T-cell (primary cell): ENCODE measurements at places on chromosomes 12 and 14. TPM values are rescaled to one million over a fixed set of nuclear protein-coding genes. Genes with fewer than 3 reads are reported as not detected.

Gene COX8C
- not detected for total RNA-seq

Gene DYRK2
- total RNA-seq, result 104 TPM

Gene L2HGDH
- total RNA-seq, result 5.3 TPM

Gene NFATC4
- total RNA-seq, result 0.44 TPM

Gene NACA
- total RNA-seq, result 1,099 TPM

Gene OR4K14
- total RNA-seq, result not detected

Gene CLEC14A
- not detected for total RNA-seq

Gene NYNRIN
- total RNA-seq, result 0.28 TPM

Gene RNASE7
- not detected for total RNA-seq

DNA sequence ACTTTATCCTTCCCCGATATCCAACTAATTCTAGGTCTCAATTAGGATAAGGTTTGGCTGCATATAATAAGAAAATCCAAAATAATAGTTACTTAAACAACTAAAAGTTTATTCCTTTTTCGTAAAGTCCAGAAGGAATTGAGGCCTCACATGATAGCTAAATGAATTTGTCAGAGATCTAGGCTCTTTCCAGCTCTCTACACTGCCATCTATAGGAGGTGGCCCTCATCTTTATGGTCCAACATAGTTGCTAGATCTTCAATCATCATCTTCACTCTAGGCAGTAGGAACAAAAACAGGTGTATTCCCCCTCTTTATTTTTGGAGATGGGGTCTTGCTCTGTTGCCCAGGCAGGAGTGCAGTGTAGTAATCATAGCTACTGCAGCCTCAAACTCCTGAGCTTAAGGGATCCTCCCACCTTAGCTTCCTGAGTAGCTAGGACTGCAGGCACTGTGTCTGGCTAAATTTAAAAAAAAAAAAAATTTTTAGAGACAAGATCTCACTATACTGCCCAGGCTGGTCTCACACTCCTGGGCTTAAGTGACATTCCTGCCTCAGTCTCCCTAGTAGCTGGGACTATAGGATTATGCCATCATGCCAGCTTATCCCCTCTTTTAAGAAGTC is 46.5 kb upstream of the SAV1 start:
- H3K27ac ChIP-seq, result no peak overlapping the region
- no peaks in the 10 kb centered on the region for H3K4me1 ChIP-seq
- no peak for DNase-seq
- no peaks in the 10 kb centered on the region for H3K27me3 ChIP-seq
- no peaks in the 10 kb centered on the region for H3K36me3 ChIP-seq
- H3K4me3 ChIP-seq, result no peak overlapping the region

DNA sequence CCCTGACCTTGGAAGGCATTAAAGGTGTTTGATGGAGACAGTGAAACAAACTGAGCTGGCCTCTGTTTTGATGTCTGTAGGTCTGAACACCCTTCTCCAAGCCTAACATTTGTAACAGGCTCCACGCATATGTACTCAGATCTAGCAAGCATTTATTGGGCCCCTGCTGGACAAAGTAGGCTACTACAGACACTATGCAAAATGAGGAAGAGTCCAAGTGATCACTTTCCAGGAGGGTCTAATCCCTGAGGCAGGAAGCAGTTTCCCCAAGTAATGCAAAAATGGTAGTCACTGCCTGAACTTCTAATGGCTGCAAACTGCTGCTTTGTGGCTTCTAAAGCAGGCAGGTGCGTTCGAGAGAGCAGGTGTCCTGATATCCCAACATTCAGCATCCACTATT is 405.8 kb downstream of the MED13L start:
- DNase-seq, result no peak
- no peak overlapping the region for H3K27ac ChIP-seq
- H3K36me3 ChIP-seq, result no peaks in the 10 kb centered on the region
- H3K4me3 ChIP-seq, result no peak overlapping the region
- no peaks in the 10 kb centered on the region for H3K4me1 ChIP-seq
- H3K27me3 ChIP-seq, result peaks cover 16% of the 10 kb centered on the region

- H3K36me3 ChIP-seq, result no peaks in the 10 kb centered on the region
- no peak for DNase-seq
Observed at GRCh38 chr14:42629553-42629952, 1022.9 kb downstream of the LRFN5 start.

GRCh38 chr14:60339571-60339970 is 90.5 kb downstream of the PPM1A start:
- H3K4me1 ChIP-seq, result no peaks in the 10 kb centered on the region
- H3K27ac ChIP-seq, result no peak overlapping the region
- H3K36me3 ChIP-seq, result no peaks in the 10 kb centered on the region
- no peak overlapping the region for H3K4me3 ChIP-seq
- no peak for DNase-seq

DNA sequence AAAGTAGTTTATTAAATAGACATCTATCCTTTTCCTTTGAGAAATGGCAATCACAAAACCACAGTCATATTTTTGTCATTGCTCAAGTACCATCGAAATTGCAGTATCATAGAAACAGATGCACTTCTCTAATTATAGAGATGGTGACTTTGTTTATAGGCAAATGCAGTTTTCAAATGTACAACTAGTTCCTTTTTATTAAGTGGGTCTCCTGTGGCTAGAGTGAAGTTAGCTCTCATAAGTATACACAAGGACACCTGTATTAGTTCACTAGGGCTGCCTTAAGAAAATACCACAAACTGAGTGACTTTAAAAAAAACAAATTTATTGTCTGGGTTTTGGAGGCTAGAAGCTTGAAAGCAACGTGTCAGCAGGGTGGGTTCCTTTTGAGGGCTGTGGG is 62.8 kb downstream of the OTOGL start:
- no peak overlapping the region for H3K27ac ChIP-seq
- H3K36me3 ChIP-seq, result no peaks in the 10 kb centered on the region
- DNase-seq, result no peak
- no peaks in the 10 kb centered on the region for H3K4me1 ChIP-seq
- no peaks in the 10 kb centered on the region for H3K27me3 ChIP-seq

DNA sequence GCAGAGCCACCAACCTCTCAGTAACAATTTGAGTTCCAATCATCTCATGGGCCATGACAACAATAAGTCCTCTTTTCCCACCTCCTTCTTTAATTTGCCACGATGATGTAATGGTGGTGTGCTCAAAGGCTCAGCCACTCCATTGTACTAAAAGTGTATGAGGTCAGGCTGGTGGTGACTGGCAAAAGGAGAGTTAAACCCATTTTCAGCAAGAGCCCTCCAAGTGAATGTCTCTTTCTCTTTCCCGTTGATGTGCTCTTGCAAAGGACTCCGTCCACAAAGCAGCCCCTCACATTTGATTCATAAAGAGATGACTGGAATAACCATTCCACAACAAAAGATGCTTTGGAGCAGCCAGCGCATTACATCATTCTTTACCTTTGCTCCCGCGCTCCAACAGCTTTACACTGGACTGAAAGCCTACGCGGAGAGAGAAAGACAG is 41.6 kb downstream of the DUSP16 start:
- no peak overlapping the region for H3K27ac ChIP-seq
- no peak overlapping the region for H3K4me3 ChIP-seq
- no peaks in the 10 kb centered on the region for H3K27me3 ChIP-seq
- H3K36me3 ChIP-seq, result no peaks in the 10 kb centered on the region

- no peak overlapping the region for H3K4me3 ChIP-seq
- H3K27ac ChIP-seq, result no peak overlapping the region
- peaks cover 22% of the 10 kb centered on the region for H3K27me3 ChIP-seq
- H3K4me1 ChIP-seq, result no peaks in the 10 kb centered on the region
- no peak for DNase-seq
Observed at GRCh38 chr14:76123426-76124225, 28.1 kb upstream of the GPATCH2L start.

GRCh38 chr14:76784881-76785280 is 23.6 kb downstream of the VASH1 start:
- H3K27me3 ChIP-seq, result no peaks in the 10 kb centered on the region
- H3K36me3 ChIP-seq, result peaks cover 25% of the 10 kb centered on the region
- H3K27ac ChIP-seq, result no peak overlapping the region
- H3K4me3 ChIP-seq, result no peak overlapping the region
- H3K4me1 ChIP-seq, result peaks cover 4% of the 10 kb centered on the region

- H3K27ac ChIP-seq, result peak overlapping the region; percentile 93
- H3K36me3 ChIP-seq, result peaks cover 4% of the 10 kb centered on the region
- H3K4me3 ChIP-seq, result peak overlapping the region; percentile 76
- H3K27me3 ChIP-seq, result no peaks in the 10 kb centered on the region
- peak; percentile 75 for DNase-seq
Observed at GRCh38 chr12:100199347-100200149, 1.1 kb upstream of the ACTR6 start.

GRCh38 chr14:98101323-98101722 is 1170.7 kb downstream of the BCL11B start:
- no peak overlapping the region for H3K4me3 ChIP-seq
- peaks cover 4% of the 10 kb centered on the region for H3K4me1 ChIP-seq
- H3K36me3 ChIP-seq, result no peaks in the 10 kb centered on the region
- DNase-seq, result no peak
- no peak overlapping the region for H3K27ac ChIP-seq

- no peak for DNase-seq
- H3K36me3 ChIP-seq, result no peaks in the 10 kb centered on the region
- H3K4me1 ChIP-seq, result no peaks in the 10 kb centered on the region
- H3K4me3 ChIP-seq, result no peak overlapping the region
Observed at GRCh38 chr12:30420561-30420960, 275.1 kb downstream of the IPO8 start.

- no peak overlapping the region for H3K27ac ChIP-seq
- H3K27me3 ChIP-seq, result no peaks in the 10 kb centered on the region
- H3K4me1 ChIP-seq, result peaks cover 2% of the 10 kb centered on the region
- H3K4me3 ChIP-seq, result no peak overlapping the region
- DNase-seq, result no peak
Observed at GRCh38 chr14:68397822-68398221, 395.0 kb downstream of the ZFP36L1 start.

- H3K36me3 ChIP-seq, result no peaks in the 10 kb centered on the region
- H3K27ac ChIP-seq, result no peak overlapping the region
- H3K4me1 ChIP-seq, result no peaks in the 10 kb centered on the region
- no peak for DNase-seq
- H3K27me3 ChIP-seq, result no peaks in the 10 kb centered on the region
Observed at GRCh38 chr14:46344327-46344937, 307.1 kb downstream of the RPL10L start.

DNA sequence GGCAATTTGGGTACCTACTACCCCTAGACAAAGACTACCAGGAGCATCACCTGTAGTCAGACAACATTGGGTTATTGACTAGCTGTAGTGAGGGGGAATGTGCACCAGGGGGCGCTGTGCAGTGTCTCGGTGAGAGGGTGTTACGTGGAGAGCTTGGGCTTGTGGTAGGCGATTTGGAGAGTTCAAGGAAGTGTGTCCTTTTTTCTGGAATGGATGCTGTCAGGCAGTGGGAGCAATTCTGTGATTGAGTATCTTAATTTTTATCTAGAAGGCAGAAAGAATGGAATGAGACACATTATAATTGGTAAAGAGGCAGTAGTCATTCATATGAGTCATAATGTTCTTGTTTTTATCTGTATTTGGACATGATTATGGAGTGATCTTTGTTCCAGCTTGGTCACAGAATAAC is 187.7 kb downstream of the GALC start:
- H3K4me1 ChIP-seq, result no peaks in the 10 kb centered on the region
- no peaks in the 10 kb centered on the region for H3K36me3 ChIP-seq
- no peaks in the 10 kb centered on the region for H3K27me3 ChIP-seq
- no peak overlapping the region for H3K4me3 ChIP-seq
- no peak overlapping the region for H3K27ac ChIP-seq

DNA sequence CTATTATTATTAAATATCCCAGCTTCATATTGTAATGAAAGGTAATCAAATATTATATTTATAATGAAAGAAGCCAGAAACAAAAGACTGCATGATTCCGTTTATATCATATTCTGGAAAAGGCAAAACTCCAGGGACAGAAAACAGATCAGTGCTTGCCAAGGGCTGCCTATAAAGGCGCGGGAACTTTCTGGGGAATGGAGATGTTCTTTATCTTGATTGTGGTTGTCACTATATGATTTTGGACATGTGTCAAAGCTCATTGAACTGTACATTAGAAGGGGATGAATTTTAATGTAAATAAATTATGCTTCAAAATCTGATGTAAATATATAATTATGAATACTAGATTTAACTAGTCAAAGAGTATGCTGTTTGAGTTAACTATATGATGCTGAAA is 115.4 kb upstream of the KRAS start:
- no peaks in the 10 kb centered on the region for H3K27me3 ChIP-seq
- H3K36me3 ChIP-seq, result no peaks in the 10 kb centered on the region
- no peak overlapping the region for H3K4me3 ChIP-seq

GRCh38 chr14:54881235-54881760 is 21.3 kb downstream of the GCH1 start:
- H3K27me3 ChIP-seq, result no peaks in the 10 kb centered on the region
- H3K4me3 ChIP-seq, result peak overlapping the region; percentile 57
- peak overlapping the region; percentile 87 for H3K27ac ChIP-seq

GRCh38 chr14:106166232-106166631 is 639.8 kb downstream of the TMEM121 start:
- H3K4me1 ChIP-seq, result peaks cover 15% of the 10 kb centered on the region
- DNase-seq, result no peak
- H3K4me3 ChIP-seq, result no peak overlapping the region
- no peak overlapping the region for H3K27ac ChIP-seq

DNA sequence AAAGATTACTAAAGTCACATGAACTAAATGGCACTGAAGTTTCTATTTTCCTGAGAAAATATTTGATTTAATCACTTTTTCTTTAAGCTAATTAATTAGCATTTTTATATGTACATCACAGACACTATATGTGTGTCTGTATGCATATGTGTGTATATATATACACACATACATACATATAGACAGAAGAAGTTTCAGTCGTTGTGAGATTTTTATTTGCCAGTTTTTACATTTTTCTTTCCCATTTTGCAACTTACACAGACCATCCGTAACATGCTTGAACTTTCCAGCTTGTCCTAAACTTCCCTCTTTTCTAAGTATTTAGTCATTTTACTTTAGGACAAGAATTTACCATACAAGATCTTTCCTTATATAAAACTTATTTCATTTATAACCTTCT is 299.1 kb downstream of the IPO8 start:
- H3K4me1 ChIP-seq, result no peaks in the 10 kb centered on the region
- H3K36me3 ChIP-seq, result no peaks in the 10 kb centered on the region
- no peak overlapping the region for H3K4me3 ChIP-seq
- no peak for DNase-seq
- no peak overlapping the region for H3K27ac ChIP-seq
- no peaks in the 10 kb centered on the region for H3K27me3 ChIP-seq

- peaks cover 5% of the 10 kb centered on the region for H3K4me1 ChIP-seq
- no peak for DNase-seq
- no peaks in the 10 kb centered on the region for H3K36me3 ChIP-seq
Observed at GRCh38 chr12:52033446-52034140, 17.6 kb upstream of the NR4A1 start.

DNA sequence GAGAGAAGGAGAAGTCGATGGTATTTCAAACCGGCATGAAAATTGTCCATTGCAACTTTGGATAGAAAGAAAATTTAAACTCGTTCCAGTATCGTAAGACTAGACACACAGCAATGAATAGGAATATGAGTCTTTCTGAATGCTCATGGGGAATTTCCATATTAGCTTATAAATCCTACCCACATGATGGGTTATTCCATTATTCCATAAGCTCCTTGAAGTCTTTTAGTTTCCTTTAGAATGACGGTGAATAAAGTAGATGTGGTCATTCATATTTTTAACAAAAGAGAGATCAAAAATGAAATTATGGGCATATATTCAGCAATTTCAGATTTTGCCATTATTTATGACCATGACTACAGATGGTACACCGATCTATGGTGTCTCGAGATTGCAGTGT is 163.4 kb upstream of the HMGA2 start:
- H3K27ac ChIP-seq, result no peak overlapping the region
- no peaks in the 10 kb centered on the region for H3K36me3 ChIP-seq
